ENCODE measurements at places on chromosomes 16 and 17.

- DNase-seq: no peak
Observed at GRCh38 chr17:27644586-27644985, 13.6 kb downstream of the LGALS9 start.

DNA sequence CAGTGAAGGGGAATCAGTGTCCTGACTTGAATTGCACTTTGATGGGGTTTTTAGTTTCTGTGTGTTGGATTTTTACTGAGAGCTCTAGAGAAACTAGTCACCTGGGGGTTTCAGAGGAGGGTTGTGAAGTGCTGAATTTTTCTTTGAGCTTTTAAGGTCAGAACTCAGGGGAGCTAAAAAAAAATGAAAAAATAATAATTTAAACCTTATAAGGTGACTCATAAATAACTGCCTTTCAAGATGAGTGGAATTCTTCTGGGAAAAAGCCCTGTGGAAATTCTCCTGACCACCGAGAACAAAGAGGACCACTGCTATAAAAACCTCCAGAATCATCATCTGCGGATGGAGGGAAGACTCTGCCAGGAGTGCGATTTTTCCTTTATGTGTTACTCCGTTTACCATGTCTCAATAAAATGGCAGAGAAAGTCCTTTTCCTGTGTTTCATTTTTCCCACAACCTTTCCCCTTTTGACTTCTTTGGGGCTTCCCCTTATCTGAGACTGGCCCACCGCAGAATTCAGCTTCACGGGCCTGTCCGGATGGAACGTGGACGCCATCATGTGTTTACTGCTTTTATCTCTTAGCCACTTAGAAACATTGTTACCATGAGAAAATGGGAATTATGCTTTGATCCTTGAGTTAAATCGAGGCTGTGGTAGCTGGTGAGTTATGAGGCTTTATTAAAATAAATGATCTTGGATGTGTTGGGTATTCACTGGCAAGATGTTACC is 39.7 kb downstream of the RPTOR start:
- no peak for DNase-seq

DNA sequence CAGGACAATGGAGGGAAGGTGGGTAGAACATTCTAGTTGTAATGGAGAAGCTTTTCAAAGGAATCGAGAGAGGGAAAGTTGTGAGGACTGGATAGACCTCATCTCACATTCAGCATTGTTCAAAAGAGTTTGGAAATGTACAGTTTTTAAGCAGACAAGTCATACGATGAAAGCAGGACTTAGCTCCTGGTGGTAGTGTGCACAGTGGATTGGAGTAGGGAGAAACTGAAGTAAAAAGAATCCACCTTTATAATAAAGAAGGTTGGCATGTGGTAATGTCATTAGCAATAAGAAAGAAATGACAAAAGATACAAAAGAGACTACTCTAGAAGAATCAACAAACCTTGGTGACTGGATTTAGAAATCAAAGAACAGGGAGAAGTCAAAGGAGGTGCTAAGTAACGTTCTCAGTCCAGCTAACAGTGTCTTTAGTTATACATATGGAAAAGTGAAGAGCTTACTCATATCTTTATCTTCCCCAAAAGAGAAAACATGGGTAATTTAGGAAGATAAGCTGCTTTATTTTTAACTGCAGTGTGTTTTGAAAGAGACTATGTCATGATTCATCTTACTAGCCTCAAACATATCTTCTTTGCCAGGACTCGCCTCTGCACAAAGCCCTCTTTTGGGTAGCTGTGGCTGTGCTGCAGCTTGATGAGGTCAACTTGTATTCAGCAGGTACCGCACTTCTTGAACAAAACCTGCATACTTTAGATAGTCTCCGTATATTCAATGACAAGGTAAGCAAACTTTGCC is 18.7 kb upstream of the EVI2A start:
- DNase-seq: no peak

DNA sequence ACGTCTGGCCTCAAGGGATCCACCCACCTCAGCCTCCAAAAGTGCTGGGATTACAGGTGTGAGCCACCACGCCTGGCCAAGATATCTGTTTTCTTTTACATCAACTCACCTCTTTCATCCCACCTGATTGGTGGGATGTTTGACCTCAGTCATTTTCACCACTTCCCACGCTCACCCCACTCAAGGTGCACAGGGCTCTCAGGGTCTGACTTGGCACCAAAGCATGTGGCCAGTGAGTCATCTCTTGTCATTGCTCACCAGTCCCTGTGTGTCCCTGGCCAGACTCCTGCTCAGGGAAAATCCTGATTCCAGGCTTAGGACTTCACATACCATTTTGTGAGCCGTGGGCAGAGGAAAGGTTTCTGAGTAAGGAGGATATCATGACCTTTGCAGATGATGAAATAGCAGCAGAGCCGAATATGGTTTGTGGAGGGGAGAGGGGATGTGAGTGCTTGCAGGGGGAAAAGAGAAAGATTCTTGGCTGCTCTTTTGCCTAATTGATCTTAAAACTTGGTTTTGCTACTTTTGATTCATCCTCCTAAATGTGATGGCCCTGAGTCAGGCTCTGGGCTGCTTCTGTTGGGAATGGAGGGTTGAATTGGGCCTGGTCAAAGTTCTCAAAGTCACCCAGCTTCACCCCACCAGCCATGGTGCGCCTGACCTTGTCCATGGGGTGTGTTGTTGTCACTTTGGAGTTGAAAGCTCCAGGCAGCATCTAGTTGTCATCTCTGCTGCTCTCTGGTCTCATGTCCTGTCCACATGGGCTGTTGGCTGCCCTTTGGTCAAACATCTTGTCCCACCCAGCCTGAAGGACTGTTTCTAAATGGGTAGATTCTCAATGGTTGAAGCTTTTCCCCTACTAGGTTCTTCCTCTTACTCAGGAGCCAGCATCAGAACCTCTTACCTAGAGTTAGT is 6.0 kb upstream of the KCNH6 start:
- DNase-seq: no peak

- DNase-seq: no peak
Observed at GRCh38 chr16:28592979-28593553, 3.8 kb downstream of the SULT1A2 start.

DNA sequence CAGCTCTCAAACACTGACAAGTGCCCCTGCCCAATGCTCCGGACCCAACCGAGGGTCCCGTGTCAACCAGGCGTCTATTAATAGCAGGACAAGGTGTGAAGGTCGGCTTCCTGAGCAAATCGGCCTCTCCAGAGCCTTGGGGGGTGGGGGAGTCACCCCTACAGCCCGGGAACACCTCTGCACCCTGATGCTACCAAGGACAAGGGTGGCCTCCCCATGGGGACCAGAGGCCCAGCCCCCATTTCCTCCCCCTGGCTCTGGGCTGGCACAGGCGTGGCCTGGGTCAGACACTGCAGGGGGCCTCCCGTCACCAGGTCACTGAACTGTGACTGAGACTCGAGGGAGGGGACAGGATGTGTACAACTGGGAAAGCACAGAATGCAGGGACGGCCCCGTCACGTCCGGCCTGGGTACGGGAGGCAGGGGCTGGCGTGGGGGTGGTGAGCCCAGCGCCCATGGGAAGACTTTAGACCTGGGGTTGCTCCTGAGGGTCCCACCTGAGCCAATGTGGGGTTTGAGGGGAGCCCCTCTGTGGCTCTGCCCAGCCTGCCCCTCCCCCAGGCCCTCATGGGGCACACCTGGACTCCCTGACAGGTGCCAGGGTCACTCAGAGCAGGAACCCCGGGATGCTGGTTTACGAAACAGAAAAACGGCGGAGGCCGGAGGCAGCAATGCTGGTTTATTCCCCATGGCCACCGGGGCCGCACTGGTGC is 579 bp upstream of the CYBA start:
- no peak for DNase-seq

- no peak for DNase-seq
Observed at GRCh38 chr17:9763643-9764042, 27.7 kb downstream of the DHRS7C start.

DNA sequence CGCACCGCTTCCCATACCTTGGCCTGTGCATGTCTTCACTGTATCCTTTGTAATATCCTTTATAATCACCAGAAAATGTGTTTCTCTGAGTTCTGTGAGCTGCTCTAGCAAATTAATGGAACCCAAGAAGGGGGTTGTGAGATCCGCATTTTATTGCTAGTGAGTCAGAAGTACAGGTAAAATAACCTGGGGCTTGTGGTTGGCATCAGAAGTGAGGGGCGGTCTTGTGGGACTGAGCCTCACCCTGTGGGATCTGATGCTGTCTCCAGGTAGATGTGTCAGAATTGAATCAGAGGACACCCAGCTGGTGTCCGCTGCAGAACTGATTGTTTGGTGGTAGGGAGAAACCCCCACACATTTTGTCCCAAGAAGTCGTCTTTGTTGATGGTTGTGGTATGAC is 382.4 kb downstream of the SNX29 start:
- no peak for DNase-seq

DNA sequence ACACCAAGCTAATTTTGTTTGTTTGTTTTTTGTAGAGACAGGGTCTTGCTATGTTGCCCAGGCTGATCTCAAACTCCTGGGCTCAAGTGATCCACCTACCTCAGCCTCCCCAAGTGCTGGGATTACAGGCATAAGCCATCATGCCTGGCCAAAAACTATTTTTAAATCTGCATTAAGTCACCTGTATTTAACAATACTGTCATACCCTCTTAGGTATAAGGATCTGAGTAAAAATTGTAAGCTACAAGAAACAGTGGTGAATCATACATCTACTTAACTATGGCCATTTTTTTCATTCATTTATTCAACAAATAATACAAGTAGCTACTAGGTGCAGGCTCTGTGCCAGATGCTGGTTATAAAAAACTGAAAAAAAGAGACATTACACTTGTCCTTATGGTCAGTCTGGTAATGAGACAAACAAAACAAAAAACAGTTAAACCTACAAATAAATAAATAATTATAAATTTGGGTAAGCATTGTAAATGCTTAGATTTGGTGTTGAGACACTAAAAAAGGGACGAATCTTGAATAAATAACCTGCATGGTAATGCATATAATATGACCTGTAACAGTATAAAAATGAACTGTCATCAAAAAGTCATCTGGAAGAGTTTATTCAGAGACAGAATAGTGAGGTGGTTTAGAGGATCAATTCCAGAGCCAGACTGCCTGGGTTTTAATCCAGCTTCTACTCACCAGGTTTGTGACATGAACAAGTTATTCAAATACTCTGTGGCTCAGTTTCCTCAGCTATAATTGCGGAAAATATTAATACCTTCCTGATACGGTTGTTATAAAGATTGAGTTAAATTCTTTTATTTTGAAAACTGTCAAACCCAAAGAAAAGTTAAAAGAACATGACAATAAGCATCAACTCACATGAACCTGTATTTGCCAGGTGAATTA is 26.8 kb downstream of the BRIP1 start:
- no peak for DNase-seq

GRCh38 chr16:23424292-23424958 is 28.6 kb downstream of the COG7 start:
- no peak for DNase-seq

DNA sequence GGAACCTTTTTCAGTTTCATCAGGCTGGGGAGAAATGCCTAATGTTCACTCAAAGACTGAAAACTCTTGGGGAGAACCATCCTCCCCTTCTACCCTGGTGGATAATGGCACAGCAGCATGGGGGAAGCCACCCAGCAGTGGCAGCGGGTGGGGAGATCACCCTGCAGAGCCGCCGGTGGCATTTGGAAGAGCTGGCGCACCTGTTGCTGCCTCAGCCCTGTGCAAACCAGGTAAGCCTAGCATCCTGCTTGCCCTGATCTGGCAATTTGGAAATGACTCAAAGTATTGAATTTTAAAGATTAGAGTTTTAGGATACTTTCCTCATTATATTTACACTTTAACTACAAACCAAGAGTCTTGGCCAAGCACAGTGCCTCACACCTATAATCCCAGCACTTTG is 63.8 kb downstream of the TMC6 start:
- DNase-seq: no peak

GRCh38 chr17:48719642-48720265 is 2.6 kb downstream of the PRAC1 start:
- no peak for DNase-seq

DNA sequence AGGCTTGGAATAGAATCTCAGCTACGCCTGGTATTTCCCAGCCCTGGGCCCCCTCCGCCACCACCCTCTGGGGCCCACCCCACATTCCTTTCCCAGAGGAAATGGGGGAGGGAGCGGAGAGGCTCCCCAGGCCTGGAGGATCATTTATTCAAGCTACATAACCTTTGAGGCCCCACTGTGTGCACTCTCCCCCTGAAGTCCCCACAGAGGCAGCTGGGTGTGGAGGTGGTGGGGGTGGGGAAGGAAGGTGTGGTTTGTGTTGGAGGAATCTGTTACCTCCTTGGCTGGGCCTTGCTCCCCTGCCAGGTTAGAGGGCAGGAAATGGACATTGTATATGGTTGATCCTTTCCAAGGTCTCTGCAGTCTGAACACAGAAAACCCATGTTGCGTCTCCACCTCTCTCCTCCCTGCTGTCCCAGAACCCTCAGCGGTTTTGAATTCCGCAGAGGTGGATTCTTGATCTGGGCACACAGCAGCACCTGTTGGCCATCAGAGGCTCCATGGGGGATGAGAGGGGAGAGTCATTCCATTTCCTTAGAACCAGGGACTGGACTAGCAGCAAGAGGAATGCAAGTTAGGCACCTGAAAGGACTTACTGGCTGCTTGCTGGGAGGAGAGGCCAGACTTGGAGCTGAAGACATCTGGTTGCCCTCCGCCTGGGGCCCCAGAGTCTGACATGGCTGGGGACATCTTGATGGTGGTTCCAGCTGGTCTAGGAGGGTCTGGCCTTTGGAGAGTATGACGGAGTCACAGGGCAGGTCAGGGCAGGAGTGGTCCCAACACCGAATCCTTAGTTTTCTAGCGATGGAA is 23.0 kb downstream of the ARHGAP23 start:
- DNase-seq: no peak

DNA sequence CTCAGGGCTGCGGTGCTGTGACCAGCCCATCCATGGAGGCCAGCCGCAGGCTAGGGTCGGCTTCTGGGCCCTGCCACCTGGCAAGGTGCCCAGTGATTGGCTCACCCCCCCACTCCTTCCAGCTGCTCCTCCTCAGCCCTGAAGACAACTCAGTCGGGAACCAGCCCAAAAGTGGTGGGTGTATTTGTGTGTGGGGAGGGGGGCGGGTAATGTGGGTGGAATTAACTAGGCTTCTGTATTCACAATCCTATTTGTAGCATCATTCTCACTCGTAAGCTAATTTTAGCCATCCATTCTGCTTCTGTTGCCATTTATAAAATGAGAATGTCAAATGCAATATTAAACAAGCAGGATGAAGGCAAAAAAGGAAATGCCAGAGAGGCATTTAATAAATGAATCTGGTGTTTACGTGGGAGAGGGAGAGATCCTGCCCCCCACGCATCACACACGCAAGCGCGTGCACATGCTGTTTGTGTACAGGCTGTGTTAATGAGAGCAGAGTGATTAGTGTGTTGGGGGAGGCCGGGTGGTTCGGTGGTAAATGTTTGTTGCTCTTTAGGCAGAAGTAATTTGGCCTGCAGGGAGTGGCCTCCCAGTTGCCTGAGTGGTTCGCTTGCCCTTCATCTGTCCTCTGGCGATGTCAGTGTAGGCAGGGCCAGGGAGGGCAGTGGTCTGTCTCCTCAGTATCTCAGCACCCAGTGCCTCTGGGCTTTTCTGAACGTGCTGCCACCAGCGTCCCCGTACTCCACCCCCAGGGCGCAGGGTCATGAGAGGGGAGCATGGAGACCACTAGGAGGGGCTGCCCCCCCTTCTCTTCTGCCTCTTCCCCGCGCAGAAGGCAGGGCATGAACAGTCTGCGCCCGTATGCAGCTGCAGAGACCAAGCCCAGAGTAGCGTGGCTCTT is 140.1 kb downstream of the CCDC182 start:
- DNase-seq: no peak

GRCh38 chr17:32970281-32970680 is 21.4 kb upstream of the SPACA3 start:
- no peak for DNase-seq

GRCh38 chr17:65931246-65932149 is 260.4 kb downstream of the CEP112 start:
- DNase-seq: no peak

GRCh38 chr17:60107526-60108257 is 29.0 kb upstream of the HEATR6 start:
- DNase-seq: no peak
